ENCODE measurements at places on chromosomes 6 and 20.

DNA sequence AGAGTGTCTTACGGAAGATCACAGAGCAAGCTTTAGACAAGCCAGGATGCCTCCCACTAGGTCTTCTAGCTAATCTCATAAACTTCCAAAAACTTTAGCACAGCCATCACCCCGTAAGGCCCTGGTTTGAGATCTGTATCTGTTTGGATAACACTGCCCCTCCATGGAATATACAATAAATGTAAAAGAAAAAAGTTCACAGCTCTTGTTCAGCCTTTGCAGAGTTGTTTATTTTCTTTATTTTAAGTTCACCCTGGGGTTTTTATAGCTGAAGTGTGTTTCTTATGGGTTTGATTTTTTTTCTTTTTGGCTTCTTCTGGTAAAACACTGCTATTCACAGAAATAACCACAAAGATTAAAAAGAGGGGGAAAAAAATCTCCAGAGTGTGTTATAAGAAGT lies 125.6 kb downstream of the EYA2 start:
- no peak for DNase-seq

GRCh38 chr6:452301-453067 lies 60.9 kb downstream of the IRF4 start:
- no peak for DNase-seq

DNA sequence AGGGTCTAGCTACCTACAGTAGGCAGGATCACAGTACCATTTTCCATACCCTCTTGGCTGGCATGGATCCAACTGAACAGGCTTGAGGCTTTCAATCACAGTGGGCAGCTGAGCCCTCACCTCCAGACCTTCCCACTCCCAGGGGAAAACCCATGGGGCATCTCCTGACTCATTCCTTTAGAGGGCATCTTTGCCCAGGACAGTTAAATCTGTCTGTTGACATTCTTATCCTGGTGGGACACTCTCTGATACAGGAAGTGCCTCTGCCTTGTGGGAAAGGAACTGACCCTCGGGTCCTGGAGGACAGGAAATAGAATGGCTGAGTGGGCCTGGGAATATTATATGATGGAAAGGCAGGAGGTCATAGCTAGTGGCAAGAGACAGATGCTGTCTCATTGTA lies 10.2 kb upstream of the EPB41L1 start:
- no peak for DNase-seq

- no peak for DNase-seq
Measured at GRCh38 chr20:46559001-46559400, 8.5 kb upstream of the OCSTAMP start.

DNA sequence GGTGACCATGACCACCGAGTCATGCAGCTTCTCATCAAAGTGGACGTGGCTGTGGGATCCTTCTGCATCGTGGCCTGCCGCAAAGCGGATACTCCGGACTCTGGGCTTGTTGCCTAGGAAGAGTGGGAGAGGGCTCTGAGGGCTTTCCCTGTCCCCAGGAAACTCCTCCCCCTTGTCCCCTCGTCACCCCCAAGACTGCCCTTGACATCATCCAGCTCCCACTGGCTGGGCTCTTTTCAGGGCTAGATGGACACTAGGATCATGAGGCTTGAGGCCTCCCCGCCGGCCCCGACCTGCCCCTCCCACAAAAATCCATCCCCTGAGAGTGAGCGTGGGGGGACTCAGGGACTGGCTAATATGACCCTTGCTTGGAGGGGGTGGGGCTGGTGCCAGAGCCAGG lies 9.0 kb downstream of the ADISSP start:
- DNase-seq: no peak

DNA sequence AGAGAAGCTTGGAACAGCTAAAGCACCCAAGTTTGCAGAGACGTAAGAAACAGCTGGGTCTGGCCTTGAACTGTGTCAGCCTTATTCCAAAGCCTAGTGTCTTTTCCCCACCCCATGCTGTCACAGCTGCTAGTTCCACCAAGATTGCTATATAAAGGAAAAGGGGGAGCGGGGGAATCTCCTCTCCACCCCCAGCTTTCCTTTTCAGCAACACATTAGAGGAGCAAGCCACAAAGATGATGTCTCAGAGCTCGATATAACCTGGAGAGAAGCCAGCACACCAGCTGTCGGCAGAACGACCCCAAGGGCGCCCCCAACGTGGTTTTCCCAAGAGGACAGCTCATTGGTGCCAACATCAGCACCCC lies 36.5 kb downstream of the ATP9A start:
- DNase-seq: no peak

GRCh38 chr6:135334169-135334568 lies 153.1 kb downstream of the MYB start:
- DNase-seq: no peak

DNA sequence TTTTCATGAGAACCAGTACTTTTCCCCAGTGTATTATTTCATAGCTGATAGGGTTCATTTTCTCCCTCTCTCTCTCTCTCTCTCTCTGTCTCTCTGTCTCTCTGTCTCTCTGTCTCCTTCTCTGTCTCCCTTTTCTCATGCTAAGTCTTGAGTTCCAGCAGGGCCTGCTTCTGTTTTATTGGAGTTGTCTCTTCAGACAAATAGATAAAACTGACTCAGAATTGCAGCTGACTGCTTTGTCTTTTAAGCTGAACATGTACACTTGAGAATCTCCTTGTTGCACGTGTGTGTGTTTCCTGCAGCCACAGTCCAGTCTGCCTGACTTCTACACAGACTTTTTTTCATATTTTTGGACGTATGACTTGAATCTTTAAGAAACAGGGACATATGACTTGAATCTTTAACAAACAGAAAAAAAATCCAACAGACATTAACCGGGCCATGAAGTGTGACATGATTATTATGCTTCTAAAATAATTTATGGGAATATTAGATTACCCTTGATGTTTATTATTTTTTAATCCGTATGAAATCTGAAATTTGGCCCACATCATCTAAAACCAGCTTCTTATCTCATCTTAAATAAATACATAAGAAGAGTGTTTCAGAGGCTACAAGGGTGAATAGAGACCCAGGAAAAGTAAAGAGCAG lies 71.5 kb downstream of the JAG1 start:
- no peak for DNase-seq

GRCh38 chr20:32522776-32523612 lies 62.1 kb downstream of the NOL4L start:
- no peak for DNase-seq

- no peak for DNase-seq
Measured at GRCh38 chr6:83182114-83182513, 11.0 kb downstream of the PGM3 start.

DNA sequence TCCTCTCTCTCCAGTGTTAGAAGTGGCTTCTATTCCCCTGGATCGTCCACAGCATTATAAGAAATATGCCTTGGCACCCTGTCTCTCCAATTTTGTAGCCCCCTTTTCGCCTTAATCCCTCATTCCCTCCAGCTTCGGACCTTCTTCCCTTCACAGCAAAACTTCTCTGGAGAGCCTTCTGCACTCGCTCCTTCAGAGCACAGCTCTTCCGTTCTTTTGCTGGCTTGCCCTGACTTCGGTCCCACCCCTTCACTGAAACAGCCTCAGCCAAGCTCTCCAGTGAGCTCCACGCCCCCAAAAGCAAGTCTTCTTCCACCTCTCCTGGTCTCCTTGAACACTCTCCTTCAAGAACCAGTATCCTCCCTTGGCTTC lies 134.7 kb upstream of the RNF24 start:
- no peak for DNase-seq

DNA sequence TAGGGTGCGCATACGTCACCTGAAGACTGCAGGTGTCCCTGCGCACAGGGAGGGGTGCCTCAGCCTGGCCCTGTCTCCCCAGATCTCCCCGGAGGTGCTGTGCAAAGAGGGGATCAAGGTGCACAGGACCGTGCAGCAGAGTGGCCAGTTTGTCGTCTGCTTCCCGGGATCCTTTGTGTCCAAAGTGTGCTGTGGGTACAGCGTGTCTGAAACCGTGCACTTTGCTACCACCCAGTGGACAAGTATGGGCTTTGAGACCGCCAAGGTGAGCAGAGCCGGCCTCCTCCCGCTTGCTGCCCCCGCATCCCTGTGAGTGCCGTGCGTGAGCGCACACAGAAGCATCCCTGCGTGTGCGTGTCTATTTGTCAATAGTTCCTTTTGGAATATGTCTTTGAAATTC lies 150.7 kb downstream of the DTNBP1 start:
- DNase-seq: no peak

DNA sequence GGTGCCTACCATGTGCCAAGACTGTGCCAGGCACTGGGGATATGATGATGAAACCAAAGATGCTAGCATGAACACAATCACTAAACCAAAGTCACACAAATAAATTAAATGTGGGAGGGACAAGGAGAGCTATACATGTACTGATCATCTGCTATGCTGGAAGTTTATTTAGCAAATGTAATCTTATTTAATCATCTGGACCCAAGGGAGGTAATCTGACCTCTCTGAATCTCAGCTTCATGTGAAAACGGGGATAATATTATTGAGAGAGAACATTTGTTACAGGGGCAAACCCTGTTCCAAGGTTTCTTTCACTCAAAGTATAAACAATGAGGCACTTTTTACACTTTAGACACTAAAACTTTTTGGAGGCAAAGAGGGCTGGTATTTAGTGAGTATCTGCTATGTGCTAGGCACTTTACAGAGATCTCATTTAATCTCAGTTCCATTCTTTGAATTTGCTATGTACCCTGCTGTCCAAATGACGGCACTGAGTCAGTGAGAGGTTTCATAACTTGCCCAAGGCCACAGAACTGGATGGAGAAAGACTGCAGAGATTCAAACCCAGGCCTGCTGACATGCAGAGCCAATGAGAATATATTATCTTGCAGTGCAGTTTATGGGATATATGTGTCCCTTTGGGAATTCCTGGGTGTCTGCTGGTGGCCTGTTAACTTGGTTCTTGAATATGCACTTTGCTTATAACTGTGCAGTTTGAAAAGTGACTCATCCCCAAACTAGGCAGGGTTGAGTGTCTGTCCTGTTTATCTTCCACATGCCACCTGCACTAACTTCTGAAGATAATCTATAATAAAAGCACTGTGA lies 3.3 kb upstream of the ASXL1 start:
- DNase-seq: no peak

DNA sequence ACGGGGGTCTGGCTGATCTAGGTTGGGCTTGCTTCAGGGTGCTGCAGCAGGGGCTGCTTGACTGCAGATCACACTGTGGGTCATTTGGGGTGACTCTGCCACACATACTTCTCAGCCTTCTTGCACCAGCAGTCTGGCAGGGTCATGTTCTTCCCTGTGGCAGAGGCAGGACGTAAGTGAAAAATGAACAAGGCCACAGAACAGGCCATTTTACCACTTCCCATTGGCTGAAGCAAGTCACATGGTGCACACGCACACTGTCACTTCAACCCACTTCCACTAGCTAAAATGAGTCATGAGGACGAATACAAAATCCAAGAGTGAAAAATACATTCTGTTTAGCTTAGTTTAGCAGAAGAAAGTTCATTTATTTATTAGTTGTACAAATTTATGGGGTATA lies 168.6 kb upstream of the GGTLC1 start:
- DNase-seq: no peak

GRCh38 chr6:112117554-112117953 lies 30.2 kb downstream of the FAM229B start:
- DNase-seq: no peak

- DNase-seq: no peak
Measured at GRCh38 chr6:136846046-136846445, 23.7 kb downstream of the PEX7 start.

GRCh38 chr6:903761-904160 lies 210.8 kb upstream of the EXOC2 start:
- no peak for DNase-seq

- DNase-seq: no peak
Measured at GRCh38 chr6:35295521-35296315, 1.9 kb upstream of the DEF6 start.

DNA sequence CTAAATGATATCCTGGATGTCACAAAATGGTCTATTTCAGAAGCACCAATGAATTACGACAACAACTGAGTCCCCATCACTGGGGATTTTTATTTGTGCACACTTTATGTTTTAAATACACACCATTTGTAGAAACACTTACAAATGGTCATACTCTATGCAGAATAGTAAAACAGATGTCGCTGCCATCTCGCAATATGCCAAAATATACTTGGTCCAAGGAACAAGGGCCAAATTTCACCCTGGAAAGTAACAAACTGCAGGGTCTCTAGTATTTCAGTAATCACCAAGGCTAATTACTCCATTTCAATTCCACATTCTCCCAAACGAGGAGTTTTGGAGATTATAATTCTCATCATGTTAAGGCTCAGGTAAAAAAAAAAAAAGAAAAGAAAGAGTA lies 215.2 kb downstream of the LMBRD1 start:
- DNase-seq: no peak

DNA sequence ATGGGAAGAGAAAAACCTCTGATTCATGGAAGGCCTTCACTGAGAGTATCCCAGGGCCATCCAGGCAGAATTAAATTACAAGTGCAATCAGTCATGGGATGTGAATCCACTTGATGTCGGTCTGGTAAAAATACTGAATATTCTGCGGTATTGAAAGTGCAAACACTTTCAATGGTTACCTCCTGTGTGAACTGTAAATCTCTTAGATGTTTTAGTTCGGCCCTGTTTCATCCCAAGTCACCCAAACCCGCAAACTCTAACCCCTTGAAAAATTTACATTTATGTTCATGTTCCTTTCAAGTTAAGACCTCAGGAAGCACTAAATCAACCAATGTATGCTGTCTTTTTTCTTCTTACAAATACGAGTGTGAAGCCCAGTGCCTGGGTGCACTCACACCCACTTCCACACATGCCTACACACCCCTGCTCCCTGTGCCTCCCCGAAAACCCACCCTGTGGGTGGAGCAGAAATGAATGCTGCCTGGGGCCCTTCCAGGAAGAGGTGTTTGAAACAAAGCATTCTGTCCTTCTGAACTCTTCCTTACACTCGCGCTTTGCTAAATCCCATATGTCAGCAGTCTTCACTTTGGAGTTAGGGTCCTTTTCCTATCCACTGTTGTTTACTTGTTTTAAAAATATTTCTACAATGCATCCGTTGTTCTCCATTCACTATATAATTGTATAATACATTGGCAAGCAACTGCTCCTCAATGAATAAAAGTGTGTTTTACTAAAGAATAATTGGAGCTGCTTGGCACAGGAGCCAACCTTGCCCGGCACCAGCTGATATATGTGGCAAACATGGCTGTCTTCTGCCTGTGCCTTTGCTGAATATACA lies 62.7 kb downstream of the FYN start:
- no peak for DNase-seq

DNA sequence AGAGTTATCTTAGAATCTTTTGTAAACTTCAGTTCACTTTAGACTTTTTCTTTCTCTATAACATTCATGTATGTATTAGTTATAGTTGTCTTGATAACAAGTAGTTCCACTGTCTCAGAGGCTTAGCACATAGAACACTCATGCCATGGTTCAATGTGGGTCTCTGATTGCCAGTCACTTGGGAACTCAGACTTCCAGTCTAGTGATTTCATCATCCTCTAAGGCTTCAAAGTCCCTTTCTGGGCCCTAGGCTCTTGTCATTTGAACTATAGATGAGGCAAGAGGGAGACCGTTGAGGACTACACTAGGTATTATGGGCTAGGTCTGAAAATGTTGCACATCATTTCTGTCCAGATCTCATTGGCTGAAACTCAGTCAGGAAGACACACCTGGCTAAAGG lies 8.4 kb upstream of the EEF1E1 start:
- no peak for DNase-seq
